NCI-H1694 treated with DMSO at 0.1 percent for 48 hours (cell line): ENCODE measurements at places on chromosomes 3 and 15.
A peak's percentile ranks its signal among the peaks of the same experiment; 100 is the strongest.

DNA sequence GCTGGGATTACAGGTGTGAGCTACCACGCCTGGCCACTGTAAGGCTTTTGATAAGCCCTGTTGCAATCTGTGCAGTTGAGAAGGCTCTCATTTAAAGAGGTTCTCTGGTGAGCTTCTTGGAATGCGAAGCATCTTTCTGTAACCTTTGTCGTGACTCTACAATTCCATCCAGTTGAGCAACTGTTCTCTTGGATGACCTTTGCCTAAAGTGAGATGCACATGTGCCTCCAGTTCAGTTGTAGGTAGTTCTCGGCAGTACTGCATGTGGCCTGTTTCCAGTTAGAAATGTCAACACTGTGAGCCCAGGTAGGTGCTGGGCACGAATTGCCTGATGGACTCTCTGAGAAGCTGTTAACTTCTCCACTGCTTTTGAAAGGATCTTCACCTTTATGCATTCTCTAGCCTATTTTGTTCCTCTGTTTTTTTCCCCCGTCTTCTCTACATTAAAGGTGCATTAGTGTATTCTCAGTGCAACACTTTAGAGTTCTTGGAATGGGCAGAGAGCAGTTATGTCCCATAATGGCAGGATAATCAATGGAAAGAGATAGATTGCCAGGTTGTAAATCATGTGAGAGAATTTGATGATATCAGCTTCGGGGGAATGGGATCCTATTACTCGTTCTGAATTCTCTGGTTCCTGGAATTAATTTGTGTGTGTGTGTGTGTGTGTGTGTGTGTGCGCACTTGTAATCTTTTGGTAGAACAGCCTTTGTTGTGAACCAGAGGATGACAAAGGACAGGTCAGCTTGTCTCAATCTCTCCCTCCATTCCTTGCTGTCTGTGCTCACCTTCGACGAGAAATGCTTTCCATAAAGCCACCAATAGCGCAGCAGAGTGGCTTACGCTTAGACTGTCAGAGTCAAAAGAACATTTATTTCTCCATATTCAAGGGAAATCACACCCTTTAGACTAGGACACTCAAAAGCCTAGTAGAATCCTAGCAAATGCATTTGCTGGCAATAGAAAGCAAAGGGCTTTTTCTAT is 51.1 kb downstream of the PTPRG start:
- no peak for DNase-seq

DNA sequence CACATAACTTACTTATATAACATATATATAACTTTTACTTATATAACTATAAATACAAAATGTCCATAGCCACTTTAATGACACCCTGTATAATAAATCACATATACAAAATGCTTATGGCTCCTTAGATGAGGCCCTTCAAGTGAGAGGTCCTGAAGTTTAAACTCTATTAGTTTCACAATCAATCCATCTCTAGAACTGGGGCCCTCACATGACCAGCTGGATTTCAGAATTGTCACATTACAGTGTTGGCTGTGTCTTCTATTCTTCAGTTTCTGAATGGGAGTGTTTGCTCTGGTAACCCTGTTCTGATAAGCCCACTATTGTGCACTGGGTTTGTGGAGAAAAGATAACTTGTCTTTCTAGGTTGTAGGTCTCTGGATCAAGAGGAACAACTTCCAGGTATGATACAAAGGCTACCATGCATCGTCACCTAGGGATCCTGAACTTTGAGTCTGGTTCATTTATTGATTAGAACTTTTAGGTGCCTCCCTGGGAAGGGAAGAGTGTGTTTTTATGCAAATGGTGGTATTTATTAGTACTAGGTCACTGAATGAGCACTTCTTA is 107.9 kb downstream of the DNAH12 start:
- DNase-seq: no peak

- DNase-seq: no peak
Measured at GRCh38 chr3:127375151-127375930, 87.5 kb upstream of the PRR20G start.

DNA sequence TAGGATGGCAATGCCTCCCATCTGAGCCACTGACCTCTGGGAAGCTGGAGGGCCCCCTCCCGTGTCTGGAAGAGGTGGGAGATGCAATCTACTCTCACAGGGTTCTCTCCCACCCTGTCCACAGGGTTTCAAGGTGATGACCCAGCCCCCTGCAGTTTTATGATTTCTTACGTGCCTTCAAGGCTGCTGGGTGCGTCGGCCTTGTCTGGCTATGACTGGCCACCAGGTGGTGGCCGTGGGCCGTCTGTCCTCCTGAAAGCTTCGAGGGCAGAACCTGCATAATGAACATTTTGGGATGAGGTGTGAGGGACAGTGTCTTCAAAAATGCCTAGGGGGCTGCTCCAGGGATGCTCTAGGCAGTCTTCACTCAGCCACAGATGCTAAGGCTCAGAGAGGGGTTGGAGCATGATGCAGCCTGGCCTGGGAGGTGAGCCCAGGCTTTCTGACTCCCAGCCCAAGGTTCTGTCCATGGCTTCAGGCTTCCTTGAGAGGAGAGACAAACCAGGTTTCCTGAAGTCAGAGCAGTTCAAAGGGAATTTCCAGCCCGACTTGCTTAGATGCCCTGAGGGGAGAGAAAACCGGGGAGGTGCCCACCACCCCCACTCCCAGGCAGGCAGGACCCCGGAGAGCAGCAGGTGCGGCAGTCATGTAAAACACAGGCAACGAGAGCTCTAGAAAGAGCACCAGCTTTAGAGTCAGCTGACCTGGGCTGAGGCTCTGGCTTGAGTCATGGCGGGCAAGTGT is 18.7 kb downstream of the ISG20 start:
- DNase-seq: peak; percentile 12

- DNase-seq: no peak
Measured at GRCh38 chr3:11019116-11019819, 26.7 kb downstream of the SLC6A1 start.

GRCh38 chr3:43212914-43213611 is 73.3 kb upstream of the SNRK start:
- no peak for DNase-seq

DNA sequence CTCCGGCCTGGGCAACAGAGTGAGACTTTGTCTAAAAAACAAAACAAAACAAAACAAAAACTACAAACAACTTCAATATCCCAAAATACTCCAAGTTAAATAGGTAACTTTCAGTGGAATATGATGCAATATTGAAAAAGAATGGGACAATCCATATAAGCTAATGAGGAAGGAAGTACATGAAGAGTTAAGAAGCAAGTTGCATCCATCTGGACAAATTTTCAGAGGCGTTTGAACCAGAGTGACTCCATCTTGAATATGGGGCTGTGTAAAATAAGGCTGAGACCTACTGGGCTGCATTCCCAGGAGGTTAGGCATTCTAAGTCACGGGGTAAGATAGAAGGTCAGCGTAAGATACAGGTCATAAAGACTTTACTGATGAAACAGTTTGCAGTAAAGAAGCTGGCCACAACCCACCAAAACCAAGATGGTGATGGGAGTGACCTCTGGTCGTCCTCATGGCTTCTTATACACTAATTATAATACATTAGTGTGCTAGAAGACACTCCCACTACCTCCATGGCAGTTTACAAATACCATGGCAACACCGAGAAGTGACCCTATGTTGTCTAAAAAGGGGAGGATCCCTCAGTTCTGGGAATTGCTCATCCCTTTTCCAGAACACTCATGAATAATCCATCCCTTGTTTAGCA is 58.1 kb upstream of the LCTL start:
- DNase-seq: no peak

DNA sequence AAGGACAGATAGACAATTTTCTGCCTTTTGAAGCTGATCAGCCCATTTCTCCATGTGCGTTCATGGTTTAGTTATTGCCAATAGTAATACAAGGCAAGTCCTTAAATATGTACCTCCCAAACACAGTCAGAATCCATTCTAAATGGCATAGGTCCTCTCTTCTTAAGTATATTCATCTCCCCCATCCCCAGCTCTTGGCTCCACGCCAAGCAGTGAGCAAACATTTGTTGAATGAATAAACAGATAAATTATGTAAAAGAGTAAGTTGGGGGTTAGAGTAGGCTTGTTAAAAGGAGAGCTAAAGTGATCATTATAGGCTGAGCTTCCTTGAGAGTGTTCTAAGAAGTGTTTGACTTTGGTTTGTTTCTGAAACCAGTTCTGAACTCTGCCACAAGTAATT is 241.3 kb downstream of the ITPR1 start:
- no peak for DNase-seq

GRCh38 chr3:14784087-14784681 is 34.6 kb upstream of the FGD5 start:
- DNase-seq: no peak

GRCh38 chr3:110881069-110881468 is 190.5 kb upstream of the NECTIN3 start:
- peak; percentile 88 for DNase-seq

DNA sequence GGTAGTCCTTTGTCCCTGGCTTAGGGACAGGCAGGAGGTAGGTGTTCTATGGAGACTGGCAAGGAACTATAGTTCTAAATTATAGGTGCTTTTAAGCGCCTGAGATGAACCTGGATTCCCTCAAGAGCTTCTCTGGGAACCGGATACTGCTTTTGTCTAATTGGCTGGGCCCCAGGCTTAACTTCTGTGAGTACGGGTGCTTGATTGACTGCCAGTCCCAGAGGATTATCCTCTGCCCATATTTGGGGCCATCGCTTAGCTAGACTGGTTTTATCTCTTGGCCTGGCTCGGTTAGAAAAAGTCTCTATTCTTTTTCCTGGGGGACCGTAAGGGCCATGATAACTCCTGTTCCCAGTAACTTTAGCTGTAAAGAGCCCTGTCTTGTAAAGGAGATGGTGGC is 339.1 kb downstream of the KCNH8 start:
- no peak for DNase-seq
